ENCODE measurements at places on chromosomes 5 and 9.
A peak's percentile ranks its signal among the peaks of the same experiment; 100 is the strongest.

- no peak for DNase-seq
Observed at GRCh38 chr9:109179801-109180523, 12.9 kb upstream of the FRRS1L start.

DNA sequence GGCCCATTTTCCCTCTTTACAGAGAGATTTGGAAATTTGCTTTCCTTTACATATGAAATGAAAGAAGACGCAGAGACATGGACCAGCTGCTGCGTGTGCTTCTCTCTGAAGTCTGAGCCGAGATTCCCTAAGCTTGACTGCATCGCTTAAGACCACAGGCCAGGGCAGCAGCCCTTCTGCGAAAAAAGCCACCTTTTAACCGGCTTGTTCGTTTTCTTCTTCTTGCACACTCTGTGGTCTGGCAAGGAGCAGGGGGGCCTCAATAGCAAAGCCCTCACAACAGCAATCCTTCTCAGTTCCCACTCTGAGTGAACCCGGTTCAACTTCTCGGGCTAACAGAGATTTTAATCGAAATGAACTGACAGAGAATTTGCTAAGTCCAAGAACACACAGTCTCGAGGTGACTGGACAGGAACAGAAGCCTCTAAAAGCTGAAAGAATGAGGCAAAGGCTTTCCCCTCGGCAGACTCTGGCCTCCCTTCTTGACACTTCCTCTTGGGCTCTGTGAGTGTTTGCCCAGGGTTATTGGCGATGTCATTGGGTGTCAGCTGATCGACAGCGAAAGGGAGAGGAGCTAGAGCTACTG, 512.9 kb upstream of the KLF4 start:
- DNase-seq: peak; percentile 35

DNA sequence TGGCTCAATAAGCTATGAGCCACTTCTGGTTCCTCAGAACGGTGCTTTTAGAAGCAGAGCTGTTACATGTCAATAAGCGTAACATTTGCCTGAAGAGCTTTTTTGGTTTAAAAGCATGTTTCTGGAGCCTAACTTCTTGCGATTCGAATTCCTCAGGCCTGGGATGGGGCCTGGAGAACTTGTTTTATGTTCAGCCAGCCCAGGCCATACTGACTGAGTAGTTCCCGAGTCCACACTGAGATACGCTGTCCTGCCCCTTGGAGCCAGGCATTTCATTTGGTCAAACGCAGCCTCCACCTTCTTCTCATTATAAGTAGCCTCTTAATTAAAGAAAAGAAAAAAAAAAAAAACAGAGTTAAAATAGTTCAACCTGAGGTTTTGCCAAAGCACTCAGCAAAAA, 260.6 kb upstream of the ANKRD55 start:
- DNase-seq: no peak

DNA sequence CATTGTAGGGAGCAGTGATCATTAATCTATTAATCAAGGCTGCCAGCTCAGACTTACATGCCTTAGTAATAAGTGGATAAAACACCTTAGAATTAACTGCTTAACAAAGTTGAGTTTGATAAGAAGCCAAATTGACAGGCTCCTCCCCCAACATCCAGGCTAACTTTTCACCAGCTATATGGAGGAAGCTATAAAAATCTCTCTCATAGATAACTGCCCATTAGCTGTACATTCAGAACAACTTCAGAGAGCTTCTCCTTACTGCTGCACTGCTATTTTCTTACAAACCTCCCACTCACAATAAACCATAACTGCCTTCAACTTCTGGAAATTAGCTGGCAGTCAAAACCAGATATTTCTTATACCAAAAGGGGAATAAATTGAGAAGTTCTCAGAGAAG, 364.1 kb downstream of the PRELID2 start:
- DNase-seq: no peak

- no peak for DNase-seq
Observed at GRCh38 chr9:128065907-128066712, 1.0 kb downstream of the NAIF1 start.

GRCh38 chr5:139998837-139999236, 44.3 kb downstream of the NRG2 start:
- DNase-seq: no peak

DNA sequence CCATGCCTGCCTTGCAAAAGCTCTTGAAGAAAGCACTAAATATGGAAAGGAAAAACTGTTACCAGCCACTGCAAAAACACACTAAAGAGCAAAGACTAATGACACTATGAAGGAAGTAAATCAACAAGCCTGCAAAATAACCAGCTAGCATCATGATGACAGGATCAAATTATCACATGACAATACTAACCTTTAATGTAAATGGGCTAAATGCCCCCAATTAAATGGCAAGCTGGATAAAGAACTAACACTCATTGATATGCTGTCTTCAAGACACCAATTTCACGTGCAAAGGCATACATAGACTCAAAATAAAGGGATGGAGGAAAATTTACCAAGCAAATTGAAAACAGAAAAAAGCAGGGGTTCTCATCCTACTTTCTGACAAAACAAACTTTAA, 231.8 kb upstream of the RGMB start:
- DNase-seq: no peak

GRCh38 chr9:129280623-129281271, 102.7 kb upstream of the IER5L start:
- no peak for DNase-seq

- no peak for DNase-seq
Observed at GRCh38 chr9:70542311-70542931, 128.0 kb upstream of the KLF9 start.

GRCh38 chr9:109880276-109881169, 100.5 kb downstream of the PALM2AKAP2 start:
- peak; percentile 33 for DNase-seq

DNA sequence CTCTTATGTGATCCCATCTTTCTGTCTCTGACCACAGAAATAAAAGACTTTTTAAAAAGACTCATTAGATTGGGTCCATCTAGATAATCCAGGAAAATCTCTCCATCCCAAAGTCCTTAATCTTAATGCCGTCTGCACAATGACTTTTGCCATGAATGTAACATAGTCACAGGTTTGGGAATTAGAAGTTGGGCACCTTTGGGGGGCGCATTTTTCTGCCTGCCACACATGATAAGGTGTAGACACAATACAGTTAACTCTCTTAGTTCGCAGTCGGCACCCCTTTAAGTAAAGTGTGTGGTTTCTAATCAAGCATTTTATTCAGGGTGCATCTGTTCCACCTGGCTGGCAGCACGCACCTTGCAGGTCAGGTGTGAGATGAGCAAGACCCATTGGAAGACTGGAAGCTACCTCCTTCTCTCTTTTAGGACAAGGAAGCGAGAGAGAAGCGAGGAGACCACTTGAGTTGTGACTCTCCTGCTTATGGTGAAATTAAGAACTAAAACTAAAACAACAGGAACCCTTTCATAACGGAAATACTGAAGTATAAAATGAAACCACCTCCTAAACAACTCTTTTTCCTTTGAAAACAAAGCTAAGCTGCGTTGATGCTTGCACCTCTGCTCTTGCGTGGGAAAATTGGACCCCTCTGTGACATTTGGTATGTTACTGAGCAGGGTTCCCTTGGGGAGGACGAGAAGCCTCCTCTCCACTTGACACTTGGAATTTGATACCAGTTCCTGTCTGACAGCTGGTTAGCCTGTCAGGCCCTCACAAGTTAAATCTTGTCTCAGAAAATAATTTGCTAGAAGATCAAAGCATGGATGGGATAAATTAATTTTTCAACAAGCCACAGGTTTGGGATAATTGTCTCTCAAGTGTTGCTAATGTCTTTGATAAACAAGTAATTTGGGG, 304.6 kb upstream of the DMRT1 start:
- DNase-seq: no peak

DNA sequence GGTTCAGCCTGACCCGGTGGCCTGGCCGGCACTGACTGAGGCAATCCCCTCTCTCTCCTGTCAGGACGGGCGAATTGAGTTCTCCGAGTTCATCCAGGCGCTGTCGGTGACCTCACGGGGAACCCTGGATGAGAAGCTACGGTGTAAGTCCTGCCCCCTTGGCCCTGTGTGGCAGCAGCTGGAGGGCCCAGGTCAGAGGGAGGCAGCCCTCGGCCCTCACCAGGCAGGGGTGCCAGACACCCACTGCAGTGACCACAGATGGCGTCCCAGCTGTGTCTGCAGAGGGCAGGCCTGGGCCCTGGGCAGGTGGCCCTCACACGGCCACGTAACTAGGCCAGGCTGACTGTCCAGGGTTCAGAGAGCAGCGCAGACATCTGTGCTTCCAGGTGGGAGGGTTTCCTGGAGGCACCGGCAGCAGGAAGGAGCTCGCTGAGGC, 45.9 kb upstream of the HMCN2 start:
- no peak for DNase-seq

DNA sequence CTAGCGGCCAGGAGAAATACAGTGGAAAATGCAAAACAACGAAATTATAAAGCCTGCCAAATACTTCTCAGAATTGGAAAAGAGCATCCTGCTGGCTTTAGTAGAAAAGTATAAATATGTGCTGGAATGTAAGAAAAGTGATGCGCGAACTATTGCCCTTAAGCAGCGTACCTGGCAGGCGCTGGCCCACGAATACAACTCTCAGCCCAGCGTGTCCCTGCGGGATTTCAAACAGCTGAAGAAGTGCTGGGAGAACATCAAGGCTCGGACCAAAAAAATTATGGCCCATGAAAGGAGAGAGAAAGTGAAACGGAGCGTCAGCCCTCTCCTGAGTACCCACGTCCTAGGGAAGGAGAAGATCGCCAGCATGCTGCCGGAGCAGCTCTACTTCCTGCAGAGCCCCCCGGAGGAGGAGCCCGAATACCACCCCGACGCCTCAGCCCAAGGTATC, 15.0 kb downstream of the MSANTD3 start:
- no peak for DNase-seq

DNA sequence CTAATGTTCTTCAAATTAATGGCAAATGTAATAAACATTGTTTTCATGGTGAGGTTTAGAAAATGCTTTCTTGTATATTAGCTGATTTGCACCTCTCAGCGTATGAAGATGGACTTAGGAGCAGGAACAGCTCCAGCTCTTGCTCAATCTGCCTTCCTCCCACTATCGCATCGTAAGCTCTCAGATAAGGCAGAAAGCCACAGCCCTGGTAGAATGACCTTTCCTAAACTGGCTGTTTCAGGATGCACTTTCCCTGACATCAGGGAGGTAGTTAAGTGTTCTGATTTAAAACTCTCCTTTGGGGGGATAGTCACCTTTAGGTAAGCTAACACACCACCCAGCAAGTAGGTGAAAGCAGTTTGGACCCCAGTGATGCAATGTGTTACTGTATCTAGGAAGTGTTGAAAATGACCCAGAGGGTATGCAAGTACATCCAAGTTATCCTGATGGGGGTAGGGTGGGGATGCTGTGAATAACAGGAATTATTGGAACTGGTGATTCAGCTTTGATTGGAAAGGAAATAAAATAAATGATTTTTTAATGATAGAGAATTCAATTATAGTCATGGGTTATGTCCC, 72.3 kb downstream of the LMNB1 start:
- no peak for DNase-seq

DNA sequence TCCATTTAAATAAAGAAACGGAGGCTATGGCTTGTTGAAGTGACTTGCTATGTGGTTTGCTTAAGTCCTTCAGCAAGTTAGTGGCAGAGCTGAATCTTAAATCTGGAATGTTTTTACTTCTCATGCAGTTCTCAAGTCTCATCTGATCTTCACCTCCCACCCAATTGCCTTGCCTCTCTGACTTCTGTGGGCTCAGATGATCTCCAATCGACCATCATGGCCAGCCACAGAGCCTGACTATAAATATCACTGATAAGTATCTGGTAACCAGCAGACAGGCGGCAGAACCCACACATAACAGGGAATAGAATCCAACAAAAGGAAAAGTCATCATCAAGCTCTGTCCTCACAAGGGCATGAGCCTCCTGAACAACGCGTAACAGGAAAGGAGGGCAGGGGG, 149.9 kb downstream of the FAM114A2 start:
- DNase-seq: no peak

Measured in fibroblast of skin of right biceps (primary cell).